Stimulated activated naive CD8-positive, alpha-beta T cell treated with anti-CD3 and anti-CD28 coated beads, Interleukin-15, Interleukin-2, amounts not matched to agents 100 U/mL and 50 U/mL, for 24 hours (primary cell): ENCODE measurements at places on chromosomes 4 and X.

DNA sequence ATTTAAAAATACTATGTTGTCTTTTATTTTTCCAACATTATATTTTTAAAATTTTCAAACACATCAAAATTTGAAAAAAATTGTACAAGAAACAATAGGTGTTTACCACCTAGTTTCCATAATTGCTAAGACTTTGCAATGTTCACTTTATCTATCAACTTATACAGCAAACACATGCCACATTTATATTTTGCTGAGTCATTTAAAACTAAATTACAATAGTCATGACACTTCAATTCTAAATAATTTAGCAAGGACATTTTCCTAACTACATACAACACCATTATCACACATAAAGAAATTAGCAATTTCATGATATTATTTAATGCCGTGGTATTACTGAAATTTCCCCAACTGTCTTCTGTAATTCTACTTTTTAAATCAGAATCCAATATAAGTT lies 600.4 kb upstream of the CPXCR1 start:
- DNase-seq: no peak

DNA sequence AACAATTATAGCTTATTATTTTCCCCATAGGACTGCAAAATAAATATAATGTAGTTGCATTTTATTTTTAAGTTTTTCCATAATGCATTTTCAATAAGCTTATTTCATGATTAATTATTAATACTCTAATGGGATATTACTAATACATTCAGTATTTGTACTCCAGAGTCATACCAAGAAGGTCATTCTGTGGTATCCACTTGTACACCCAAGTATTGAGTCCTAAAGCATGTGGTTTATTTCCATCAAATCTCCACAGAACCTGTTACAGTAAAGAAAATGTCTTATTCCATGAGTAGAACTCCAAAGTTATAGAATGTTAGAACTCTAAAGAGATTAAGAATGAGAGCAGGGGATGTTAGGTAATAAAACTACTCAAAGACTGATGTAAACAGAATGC lies 30.6 kb downstream of the UGT2A3 start:
- no peak for DNase-seq

- no peak for DNase-seq
Measured at GRCh38 chr4:104772849-104773248, 278.2 kb upstream of the CXXC4 start.

DNA sequence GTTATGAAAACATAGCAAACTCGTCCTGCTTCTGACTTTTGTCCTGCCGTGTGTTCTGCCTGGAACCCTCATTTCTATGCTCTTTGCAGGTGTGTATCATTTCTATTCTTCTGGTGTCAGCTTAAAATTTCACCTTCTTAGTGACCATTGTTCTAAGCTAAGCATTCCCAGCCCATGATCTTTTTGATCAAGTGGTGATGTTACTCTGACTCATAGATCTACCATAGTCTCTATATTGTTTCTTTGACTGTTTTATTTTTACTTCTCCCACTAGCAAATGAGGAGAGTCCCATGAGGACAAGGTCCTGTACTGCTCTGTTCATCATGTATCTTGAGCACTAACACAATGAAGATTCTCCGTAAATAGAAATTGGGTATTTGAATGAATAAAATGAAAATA lies 14.1 kb upstream of the CXCL6 start:
- DNase-seq: no peak

GRCh38 chr4:145933134-145933533 lies 5.5 kb downstream of the ZNF827 start:
- no peak for DNase-seq

GRCh38 chr4:144208074-144208473 lies 67.6 kb upstream of the GYPA start:
- no peak for DNase-seq
